Ovary (tissue), 10 donors: ENCODE measurements at places on chromosomes 6 and 20. TPM values are rescaled to one million over a fixed set of nuclear protein-coding genes. Genes with fewer than 3 reads are reported as not detected.

DNA sequence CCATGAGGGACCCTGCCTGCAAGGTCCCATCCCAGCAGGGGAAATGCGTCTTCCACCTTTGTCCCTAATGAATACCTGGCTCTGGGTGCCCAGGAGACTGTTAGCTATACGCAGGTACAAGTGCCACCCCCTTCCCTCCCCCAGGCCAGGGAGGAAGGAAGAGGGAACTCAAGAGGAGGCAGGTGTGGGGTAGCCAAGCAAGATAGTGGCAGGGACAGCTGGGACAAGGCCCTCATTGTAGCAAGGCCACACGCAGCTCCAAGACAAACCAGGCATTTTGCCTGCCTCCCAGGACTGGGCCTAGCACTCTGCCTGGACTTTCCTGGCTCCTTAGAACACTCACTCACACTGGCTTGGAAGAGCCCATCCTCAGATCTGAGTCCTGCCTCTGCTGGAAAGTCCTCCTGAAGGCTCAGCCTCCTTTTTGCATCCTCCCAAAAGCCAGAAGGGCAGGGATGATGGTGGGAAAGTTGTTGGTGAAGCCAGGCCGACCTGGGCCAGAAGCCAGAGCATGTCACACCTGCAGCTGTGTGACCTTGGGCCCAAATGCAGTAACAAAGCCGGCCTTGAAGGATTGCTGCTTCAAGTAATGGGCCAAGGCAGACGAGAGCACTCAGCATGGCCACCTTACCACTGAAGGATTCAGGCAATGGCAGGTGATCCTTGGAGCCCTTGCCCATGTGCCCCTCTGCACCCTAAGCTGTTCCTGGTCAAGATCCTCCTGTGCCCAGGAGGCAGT lies 27.7 kb downstream of the SNPH start:
- DNase-seq: no peak
- H3K4me3 ChIP-seq: no peak overlapping the region
- no peak overlapping the region for H3K27ac ChIP-seq
- no peaks in the 10 kb centered on the region for H3K27me3 ChIP-seq
- no peaks in the 10 kb centered on the region for H3K4me1 ChIP-seq
- H3K36me3 ChIP-seq: no peaks in the 10 kb centered on the region

DNA sequence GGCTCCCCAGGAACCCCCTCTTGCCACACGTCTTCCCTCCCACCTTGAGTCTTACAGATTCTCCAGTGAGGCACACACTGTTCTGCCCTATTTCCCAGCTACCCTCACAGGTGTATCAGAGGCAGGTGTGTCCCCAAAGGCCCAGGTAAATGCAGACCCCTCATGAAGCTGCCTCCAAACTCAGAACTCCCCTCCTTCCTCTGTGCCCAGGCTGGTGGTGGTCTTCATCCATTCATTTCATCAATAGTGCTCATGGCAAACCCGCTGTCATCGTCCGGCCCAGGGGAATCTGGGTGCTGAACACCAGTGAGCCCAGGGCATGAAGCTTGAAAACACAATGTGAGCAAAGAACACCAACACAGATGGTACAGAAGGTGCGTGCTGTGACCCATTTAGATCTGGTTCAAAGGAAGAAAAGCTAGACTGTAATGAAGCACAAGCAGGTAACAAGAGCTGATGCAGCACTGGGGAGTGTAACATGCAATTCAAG lies 213.1 kb downstream of the SYNDIG1 start:
- DNase-seq: no peak
- H3K27ac ChIP-seq: no peak overlapping the region
- H3K4me1 ChIP-seq: peaks cover 3% of the 10 kb centered on the region
- no peaks in the 10 kb centered on the region for H3K36me3 ChIP-seq
- no peak overlapping the region for H3K4me3 ChIP-seq

- no peaks in the 10 kb centered on the region for H3K27me3 ChIP-seq
- no peak for DNase-seq
- no peak overlapping the region for H3K27ac ChIP-seq
- no peaks in the 10 kb centered on the region for H3K36me3 ChIP-seq
- H3K4me1 ChIP-seq: peaks cover 2% of the 10 kb centered on the region
These were observed 329.5 kb upstream of the HSF2 start for GRCh38 chr6:122069932-122070331.

- H3K27me3 ChIP-seq: no peaks in the 10 kb centered on the region
- H3K4me3 ChIP-seq: no peak overlapping the region
- no peaks in the 10 kb centered on the region for H3K4me1 ChIP-seq
- DNase-seq: no peak
- no peak overlapping the region for H3K27ac ChIP-seq
These were observed 27.1 kb downstream of the COL12A1 start for GRCh38 chr6:75178757-75179156.

DNA sequence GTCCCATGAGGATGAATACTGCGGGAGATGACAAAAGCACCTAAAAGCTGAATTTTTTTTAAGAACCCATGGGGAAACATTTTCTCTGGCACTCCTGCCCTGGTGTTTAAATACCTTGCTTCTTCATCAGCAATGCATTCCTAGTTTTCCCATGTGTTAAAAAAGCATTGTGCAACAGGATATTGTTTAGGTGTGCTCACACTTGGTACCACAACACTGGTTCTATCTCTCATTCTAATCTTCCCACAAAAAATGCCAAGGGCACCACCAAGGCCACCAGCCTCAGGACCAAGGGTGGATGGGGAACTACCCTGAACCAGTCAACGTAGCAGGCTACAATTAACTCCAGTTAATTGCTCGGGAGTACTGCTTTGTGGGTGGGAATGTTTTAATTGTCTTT lies 50.9 kb downstream of the ALDH5A1 start:
- H3K4me1 ChIP-seq: no peaks in the 10 kb centered on the region
- H3K27me3 ChIP-seq: no peaks in the 10 kb centered on the region
- no peak for DNase-seq

DNA sequence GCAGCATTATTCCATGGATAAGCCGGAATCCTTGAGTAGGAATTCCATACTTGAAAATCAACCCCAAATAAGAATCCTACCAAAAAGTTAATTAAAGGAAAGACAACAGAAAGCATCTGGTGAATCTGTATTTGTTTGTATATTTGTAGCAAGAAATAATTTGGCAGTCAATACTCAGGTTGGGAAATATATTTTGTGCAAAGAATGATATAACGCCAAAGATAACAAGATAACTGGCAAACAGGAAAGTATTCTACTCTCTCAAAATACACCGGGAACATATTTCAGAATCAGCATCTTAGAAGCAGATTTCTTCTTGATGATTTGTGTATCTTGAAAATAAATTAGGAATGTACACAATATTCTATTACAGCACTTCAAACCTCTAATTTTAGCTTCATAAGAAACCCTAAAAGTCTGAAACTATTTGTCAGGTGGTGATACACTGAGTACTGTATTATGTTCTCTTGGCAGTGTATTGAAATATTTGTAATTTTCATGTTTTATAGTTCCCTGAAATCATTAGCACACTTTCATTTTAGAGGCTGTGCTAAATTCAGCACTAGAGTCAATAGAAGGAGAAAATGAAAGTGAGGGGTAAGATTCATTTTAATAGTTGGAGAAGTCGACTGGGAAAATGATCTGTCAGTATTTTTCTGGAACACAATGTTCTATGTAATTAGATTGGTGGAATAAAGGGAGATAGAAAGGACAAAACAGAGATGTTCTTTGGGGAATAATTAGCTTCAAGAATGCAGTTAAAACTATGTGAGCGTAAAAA lies 879.7 kb upstream of the GJE1 start:
- no peak overlapping the region for H3K4me3 ChIP-seq
- peaks cover 3% of the 10 kb centered on the region for H3K4me1 ChIP-seq
- no peaks in the 10 kb centered on the region for H3K27me3 ChIP-seq
- H3K36me3 ChIP-seq: no peaks in the 10 kb centered on the region
- H3K27ac ChIP-seq: no peak overlapping the region
- DNase-seq: no peak

GRCh38 chr20:49405062-49405683 lies 77.3 kb downstream of the KCNB1 start:
- no peaks in the 10 kb centered on the region for H3K36me3 ChIP-seq
- no peaks in the 10 kb centered on the region for H3K27me3 ChIP-seq
- H3K27ac ChIP-seq: no peak overlapping the region
- peaks cover 2% of the 10 kb centered on the region for H3K4me1 ChIP-seq
- DNase-seq: no peak

DNA sequence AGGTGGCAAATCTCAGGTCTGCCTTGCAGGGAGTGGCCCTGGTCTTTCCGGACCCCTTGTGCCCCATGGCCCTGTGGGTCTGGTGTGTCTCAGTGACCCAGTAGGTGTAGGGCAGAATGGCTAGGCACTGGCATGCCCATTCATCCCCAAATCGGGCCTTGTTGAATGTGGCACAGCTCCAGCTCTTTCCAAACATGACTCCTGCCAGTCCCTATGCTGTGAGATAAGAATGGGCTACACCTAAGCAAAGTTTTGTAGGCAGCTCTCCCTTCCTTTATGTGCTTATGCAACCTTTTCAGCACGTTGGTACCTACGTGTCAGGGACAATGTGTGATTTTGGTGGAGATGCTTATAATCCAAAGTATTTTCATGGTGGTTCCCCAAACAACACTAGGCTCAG lies 33.9 kb downstream of the FOXO3 start:
- H3K4me1 ChIP-seq: peaks cover 40% of the 10 kb centered on the region
- no peaks in the 10 kb centered on the region for H3K36me3 ChIP-seq
- no peak overlapping the region for H3K4me3 ChIP-seq
- H3K27ac ChIP-seq: no peak overlapping the region
- no peak for DNase-seq

DNA sequence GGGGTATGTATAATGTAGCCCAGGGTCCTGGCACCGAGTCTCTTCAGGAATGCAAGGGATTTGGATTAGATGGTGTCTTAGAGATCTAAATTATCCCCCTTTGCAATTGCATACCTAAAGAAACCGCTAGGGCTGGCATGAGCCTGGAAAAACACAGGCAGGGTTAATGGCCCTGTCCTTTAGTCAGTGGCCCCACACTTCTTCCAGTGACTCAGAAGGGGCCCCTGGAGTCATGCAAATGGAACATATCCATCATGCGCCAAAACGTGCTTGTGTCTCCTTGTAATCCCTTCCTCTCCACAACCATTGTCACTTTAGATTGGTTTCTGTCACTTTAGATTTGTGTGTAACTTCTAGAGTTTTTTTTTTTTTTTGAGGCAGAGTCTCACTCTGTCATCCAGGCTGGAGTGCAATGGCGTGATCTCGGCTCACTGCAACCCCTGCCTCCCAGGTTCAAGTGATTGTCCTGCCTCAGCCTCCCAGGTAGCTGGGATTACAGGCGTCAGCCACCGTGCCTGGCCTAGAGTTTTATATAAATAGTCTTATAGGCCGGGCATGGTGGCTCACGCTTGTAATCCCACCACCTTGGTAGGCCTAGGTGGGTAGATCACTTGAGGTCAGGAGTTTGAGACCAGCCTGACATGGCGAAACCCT lies 8.7 kb upstream of the MYBL2 start:
- DNase-seq: no peak
- H3K27me3 ChIP-seq: no peaks in the 10 kb centered on the region
- H3K27ac ChIP-seq: no peak overlapping the region
- no peak overlapping the region for H3K4me3 ChIP-seq
- H3K4me1 ChIP-seq: no peaks in the 10 kb centered on the region

DNA sequence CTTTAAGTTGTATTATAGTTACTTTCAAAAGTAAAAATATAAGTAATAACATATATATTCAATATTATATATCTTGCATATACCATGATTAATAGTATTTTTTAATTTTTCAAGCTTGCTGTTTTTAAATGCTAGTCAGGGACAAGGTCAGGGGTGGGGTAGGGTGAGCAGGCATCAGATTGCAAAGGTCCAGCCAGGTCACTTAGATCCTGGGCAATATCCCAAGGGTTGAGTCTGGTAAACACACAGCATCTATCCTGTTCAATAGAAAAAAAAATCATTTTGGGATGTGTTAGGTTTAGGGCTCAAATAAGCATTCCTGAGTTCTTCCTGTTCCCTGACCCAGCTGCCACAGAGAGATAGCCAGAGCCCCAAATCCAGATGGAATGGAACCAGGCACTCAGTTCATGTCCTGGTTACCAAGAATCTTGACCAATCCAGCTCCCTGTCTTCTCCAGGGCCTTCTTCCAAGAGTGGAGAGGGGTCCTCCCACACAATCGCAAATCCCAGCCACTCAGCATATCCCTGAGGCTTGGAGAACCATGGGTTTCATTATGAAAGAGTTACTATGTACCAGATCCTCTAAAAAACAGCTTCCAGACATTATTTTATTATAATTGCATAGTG lies 134.9 kb upstream of the TOP1 start:
- H3K27me3 ChIP-seq: no peaks in the 10 kb centered on the region
- no peaks in the 10 kb centered on the region for H3K36me3 ChIP-seq
- DNase-seq: no peak
- H3K4me3 ChIP-seq: no peak overlapping the region
- no peak overlapping the region for H3K27ac ChIP-seq

The FAM217A gene
- not detected for total RNA-seq
